ENCODE measurements at places on chromosomes 4 and X.

DNA sequence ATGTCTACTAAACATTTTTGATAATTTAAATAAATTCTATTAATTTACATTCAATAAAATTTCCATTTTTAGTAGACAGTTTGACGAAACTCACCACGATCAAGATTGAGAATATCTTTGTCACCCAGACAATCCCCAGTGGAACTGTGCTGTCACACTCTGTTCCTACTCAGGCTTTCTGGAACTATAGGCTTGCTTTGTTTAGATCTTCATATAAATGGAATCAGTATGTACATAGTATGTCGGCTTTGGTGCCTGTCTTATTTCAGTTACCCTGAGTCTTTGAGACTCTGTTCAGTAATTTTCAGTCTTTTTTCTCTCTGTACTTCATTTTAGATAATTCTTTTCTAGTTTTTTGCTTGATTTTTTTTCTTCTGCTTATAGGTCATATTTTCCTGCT, 163.5 kb upstream of the EMCN start:
- DNase-seq, result no peak

- DNase-seq, result no peak
Observed at GRCh38 chr4:155587766-155588165, 78.9 kb upstream of the GUCY1A1 start.

- DNase-seq, result no peak
Observed at GRCh38 chr4:106762666-106763443, 273.3 kb downstream of the DKK2 start.

DNA sequence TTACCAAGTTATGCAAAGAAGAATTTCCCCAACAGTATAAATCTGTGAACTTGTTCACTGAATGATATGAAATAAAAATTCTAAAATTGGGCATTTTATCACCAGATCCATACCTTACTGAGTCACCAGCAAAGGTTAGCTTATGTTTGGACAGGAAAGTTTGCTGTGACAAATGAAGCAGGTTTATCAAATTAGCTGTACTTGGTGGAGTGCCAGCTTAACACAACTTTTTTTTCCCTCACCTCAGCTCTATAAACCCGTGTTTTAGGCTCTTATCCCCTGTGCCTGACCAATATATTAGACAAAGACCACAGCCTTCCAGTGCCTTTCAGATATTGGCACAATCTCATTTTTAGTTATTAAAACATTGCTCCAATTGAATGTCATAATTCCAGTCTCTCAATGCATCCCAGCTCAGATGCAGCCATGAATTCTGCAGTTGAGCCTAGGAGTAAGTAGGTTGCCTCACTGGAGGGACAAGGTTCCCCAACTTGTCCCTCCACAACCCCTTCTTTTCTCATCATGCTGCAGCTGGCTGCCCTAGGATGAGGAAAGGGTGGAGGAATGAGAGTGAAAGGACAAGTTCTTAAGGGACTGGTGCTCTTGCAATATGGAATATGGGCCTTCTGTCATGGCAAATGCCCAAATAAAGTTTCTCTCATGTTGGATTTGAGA, 27.0 kb upstream of the PDGFC start:
- DNase-seq, result no peak

GRCh38 chr4:2850966-2851798, 7.5 kb downstream of the ADD1 start:
- no peak for DNase-seq

DNA sequence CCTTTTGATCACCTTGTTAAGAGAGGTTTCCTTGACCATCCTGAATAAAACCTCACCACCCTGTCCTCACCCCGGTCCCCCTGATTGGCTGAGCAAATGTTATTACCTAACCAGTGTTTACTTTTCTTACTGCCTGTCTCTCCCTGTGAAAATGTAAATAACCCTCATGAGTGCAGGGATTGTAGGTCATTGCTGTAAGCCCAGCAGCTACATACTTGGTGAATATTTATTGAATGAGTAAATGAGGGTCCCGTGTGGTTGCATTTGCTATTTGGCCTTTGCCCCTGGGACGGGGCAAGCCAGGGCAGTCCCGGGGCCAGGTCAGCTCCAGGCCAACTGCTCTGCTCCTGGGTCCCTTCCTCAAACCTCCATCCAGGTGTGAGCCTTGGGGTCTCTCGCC, 55.5 kb upstream of the CLCN4 start:
- DNase-seq, result no peak

- no peak for DNase-seq
Observed at GRCh38 chr4:68617003-68617698, 41.0 kb upstream of the UGT2B17 start.

DNA sequence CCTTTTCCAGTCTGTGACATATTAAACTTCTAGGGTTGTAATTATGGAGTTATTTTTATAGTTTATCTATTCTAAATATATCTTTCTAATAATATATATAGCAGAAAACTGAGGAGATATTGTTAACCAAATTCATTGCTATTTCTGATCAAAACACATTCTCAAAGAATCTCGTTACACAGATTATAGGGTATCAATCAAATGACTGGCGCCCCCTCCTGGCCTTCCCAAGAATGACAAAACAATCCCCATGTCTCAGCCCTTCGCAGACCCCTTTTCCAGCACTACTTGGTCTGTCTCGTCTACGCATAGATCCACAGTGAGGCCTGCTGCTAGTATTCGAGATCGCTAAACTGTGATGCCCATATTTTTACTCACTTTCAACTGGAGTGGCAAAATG, 209.3 kb downstream of the GPC3 start:
- DNase-seq, result no peak

- DNase-seq, result no peak
Observed at GRCh38 chr4:124974152-124974551, 261.6 kb upstream of the ANKRD50 start.

GRCh38 chr4:126762663-126763247, 870.0 kb upstream of the INTU start:
- DNase-seq, result no peak

GRCh38 chrX:22220941-22221340, 51.8 kb upstream of the CBLL2 start:
- DNase-seq, result no peak

GRCh38 chr4:140448830-140449229, 21.4 kb upstream of the CLGN start:
- no peak for DNase-seq

DNA sequence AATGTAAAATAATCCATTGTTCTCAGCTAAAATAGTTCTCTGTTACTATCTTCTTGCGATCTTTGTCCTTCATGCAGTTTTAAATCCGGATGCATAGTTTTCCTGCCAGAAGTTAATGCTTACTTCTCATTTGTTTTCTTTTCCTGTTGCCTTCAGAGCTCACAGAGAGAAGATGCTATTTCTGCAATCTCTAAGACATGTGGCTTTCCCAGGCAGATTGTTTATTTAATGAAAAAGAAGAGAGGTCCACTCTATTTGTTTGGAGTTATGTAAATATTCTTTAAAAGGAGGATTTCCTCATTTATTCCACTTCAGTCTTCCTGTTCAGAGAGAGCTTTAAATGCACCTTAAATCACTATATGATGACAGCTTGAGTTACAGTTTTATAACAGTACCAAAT, 39.3 kb upstream of the HPGD start:
- DNase-seq, result no peak

GRCh38 chr4:111945014-111945413, 200.2 kb upstream of the FAM241A start:
- no peak for DNase-seq

DNA sequence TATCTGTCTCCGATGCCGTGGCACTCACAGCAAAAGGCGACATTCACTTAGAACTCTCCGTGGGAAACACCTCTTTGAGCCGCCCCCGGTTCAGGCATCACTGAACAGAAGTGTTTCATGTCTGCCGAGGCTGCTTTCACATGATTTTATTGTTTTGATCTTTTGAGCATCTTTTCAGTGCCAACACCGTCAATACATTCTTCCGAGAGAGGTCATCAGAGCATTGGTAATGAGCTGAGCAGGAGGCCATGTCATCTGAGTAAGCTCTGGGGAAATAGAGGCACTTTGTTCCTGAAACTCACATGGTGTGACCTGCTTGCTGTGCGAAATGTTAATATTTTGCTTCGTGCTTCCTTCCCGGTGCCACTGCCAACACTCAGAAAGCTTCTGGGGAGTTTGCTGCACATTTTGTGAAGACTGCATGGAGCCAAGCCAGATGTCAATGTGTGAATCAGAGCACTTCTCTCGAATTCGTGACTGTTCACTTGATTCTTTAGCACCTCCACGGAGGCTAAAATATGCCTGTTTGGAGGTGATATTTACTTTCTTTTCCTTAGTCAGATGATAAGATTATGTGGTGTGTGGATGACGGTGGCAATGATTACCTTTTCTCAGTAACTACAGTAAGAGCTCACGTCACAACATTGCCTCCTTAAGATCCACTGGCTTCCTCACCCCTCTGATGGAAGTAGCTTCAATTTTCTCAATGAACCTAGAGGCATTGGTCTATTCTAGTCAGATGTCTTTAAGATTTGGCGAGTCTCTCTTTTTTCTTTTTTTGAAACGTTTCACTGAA, 222.3 kb upstream of the HS3ST1 start:
- no peak for DNase-seq

All from GM06990 (cell line).